ENCODE measurements at places on chromosomes 7 and 10. TPM values are rescaled to one million over a fixed set of nuclear protein-coding genes. Genes with fewer than 3 reads are reported as not detected.

DNA sequence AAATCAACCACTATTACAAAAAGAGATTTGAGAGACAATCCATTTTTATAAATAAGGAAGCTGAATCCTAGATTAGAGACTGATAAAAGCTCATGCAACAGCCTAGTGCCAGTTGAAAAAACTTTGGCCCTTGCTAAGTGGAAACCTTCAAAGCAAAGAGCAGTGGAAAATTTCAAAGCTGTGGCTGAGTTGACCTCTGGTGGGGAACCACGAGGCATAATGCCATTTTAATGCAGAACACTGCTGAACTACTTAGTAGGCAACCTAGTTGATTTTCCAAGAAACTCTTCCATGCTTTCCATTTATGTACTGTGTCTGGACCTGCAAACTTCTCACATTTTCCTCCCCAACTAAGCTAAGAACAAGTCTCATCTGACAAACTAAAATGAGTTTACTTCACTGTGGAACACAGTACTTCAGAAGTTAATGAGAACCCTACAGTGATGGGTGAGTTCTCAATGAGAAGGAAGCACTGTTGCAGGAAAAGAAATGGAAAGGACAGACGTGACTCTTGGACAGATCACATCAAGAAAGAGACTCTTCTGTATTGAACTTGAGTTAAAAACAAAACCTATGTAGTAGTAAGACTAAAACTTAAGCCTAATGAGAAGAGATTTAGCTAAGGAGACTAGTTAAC is 19.5 kb downstream of the FZD9 start:
- no peak for DNase-seq

DNA sequence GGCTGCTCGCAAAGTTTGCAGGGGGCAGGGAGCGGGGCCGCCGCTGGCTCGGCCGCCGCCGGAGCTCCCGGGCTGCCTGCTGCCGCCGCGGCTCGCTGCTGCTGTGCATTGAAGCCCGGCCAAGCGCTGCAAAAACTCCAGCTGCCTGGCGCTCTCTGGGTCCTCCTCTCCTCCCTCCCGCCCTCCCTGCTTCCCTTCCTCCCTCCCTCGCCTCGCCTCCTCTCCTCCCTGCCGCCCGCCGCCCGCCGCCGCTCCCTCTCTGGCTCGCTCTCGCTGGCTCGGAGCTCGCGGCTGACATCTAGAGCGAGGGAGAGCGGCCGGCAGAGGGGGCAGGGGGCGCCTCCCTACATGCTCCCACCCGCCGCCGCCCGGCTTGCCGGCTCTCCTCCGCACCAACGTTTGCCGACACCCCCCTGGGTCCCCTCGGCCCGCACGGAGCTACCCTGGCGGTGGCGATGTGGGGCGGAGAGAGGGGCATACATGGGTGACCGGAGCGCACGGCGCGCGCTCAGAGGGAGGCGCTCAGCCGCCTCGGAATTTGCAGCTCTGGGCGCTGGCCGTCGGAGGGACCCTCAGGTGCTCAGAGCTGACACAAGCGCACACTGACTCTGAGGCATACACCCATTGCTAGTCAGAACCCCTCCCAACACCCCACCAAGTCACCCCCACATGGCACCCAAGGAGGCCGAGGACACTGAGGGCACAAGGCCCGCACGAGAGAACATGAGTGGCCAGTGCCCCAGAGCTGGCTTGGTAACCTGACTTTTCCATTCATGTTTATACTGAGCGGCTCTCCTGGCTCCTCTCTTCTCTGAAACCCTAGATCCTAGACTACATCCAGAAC is 1.2 kb upstream of the PLXNA4 start:
- no peak for DNase-seq

DNA sequence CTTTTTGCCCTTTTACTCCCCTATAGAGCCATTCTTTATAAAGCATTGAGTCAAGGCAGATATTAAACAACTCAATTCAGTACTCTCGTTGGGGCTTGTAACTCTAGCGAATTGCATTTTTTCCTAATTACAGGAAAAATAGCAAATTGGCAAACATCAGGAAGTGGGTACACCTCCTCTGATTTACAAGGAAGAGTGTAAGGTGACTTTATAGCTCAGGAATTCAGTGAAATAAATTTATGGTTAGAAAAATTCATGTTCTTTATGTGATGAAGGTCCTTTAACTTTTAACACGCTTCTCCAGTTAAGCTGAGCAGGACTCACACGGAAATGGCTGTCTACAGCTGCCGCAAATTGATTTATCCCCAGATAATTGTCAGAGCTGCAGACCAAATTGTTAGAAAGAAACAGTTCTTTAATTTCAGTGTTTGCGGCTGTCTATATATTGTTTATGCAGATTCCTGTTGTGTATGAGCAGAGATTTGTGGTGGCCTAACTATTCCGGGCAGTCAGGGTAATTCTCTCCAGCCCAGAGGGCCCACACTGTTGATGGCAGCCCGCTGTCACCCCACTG is 151.1 kb upstream of the MKI67 start:
- DNase-seq, result no peak

DNA sequence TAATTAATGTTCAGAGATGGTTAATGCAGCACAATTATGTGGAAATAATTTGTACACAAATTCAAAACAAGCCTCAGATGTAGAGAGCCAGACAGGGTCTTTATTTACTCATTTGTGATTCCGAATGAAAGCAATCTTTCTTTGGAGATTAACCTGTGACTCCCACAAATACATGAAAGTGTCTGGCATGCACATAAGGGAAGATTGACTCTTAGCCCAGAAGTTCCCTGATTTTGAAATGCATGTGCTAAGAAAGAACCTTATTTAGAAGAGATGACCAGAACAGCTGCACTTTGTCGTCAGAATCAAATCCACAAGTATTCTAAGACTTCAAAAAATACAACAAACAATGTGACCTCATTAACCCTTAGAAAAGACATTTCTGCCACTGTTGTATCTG is 45.1 kb downstream of the RNLS start:
- DNase-seq, result no peak

DNA sequence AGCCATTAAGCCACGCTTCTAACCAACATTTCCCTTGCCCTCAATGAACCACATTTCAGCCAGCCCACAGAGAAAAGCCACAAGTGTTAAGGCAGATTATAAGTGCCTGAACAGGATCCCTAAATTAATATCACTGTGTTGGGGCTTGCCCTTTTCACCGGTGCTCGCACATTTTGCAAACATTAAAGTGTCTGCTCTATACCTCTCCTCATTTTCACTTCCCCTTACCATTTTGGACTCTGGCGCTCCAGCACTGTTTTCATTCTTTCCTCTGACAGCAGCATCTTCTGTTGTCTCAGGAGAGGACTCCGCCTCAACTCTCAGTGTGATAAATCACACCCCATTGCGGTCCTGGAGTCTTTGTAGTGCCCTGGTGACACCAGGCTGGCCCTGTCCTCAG is 274.2 kb downstream of the BAMBI start:
- no peak for DNase-seq

- no peak for DNase-seq
Observed at GRCh38 chr10:127357265-127357664, 160.9 kb upstream of the INSYN2A start.

GRCh38 chr10:99010286-99010685 is 225.4 kb downstream of the HPSE2 start:
- no peak for DNase-seq

- no peak for DNase-seq
Observed at GRCh38 chr10:103123282-103124024, 69.6 kb downstream of the NT5C2 start.

DNA sequence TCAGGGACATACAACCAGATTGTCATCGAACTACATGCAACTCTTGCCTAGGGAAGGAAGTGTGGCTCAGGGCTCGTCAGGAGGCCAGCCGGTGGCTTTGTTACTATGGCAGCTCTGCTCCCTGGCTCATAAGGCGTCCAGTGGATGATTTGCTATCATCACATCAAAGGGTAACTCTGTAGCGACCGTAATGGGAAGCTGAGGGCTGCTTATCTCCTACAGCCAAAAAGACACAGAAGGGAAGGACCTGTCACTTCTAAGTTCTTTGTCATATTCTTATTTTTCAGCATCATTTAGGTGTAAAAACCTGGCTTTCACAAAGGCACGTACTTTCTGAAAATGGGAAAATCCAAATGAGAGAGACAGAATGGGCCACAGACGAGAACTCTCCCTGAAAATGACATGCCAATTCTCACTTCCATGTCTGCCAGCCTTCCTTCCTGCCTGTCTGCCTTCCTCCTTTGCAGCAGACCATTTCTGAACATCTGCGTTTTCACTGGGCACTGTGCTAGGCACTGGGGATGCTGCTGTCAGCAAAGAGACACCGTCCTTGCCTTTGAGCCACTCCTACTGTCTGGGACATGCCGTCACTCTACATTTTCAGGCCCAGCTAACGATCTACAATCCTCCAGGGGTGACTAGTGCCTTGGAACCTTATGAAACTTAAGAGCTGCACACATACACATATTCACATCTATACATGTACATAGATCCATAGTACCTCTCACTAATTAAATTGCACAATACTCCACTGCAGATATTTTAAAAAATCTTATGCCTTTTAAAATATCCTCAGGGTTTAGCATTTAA is 26.9 kb downstream of the ENKUR start:
- no peak for DNase-seq

DNA sequence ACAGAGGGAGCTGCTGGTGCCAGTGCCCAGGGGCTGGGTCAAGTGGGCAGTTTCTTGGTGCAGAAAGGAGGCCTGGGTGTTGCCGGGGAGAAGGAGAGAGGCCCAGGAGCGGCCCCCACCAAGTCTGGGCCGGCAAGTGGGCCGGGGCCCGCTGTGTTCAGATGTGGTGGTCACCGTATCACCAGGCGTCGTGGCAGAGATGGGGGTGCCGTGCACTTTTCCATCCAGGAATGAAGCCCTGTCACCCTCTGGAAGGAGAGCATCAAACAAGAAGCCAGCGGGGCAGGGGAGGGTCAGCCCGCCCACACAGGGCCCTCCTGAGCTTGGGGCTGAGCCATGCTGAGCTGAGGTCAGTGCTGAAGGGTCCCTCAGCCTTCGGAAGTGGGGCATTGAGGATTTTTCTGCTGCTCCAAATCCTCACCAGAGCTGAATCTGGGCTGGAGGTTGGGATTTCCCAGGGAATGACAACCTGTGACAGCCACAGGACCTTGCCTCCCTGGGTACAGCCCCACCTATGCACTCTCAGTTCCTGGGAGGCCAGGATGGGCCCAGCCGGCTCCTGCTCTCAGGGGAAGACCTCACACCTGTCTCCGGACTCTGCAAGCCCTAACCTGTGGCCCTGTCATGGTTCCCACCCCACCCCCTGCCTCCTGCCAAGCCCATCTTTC is 27.9 kb upstream of the INPP5A start:
- DNase-seq, result peak; percentile 14

DNA sequence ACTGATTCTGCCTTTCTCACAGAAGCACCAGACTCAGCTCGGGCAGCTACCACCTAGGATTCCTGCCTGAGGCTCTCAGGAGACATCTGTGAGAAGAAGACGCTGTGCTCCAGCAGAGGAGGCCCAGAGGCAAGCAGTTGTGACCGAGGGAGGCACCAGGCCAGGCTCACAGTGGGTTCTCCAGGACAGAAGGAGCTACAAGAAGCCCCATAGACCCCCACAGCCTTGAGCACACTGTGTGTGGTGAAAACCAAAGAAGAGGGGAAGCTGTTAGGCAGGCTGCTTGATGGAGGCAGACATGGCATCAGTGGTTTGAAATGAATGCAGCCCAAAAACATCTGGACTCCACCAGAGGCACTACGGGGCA is 198.8 kb downstream of the GRID1 start:
- DNase-seq, result no peak

- DNase-seq, result no peak
Observed at GRCh38 chr10:30352377-30352776, 3.3 kb upstream of the MTPAP start.

- no peak for DNase-seq
Observed at GRCh38 chr7:29955799-29956486, 33.7 kb downstream of the SCRN1 start.

- no peak for DNase-seq
Observed at GRCh38 chr10:86071758-86072157, 294.8 kb downstream of the GRID1 start.

DNA sequence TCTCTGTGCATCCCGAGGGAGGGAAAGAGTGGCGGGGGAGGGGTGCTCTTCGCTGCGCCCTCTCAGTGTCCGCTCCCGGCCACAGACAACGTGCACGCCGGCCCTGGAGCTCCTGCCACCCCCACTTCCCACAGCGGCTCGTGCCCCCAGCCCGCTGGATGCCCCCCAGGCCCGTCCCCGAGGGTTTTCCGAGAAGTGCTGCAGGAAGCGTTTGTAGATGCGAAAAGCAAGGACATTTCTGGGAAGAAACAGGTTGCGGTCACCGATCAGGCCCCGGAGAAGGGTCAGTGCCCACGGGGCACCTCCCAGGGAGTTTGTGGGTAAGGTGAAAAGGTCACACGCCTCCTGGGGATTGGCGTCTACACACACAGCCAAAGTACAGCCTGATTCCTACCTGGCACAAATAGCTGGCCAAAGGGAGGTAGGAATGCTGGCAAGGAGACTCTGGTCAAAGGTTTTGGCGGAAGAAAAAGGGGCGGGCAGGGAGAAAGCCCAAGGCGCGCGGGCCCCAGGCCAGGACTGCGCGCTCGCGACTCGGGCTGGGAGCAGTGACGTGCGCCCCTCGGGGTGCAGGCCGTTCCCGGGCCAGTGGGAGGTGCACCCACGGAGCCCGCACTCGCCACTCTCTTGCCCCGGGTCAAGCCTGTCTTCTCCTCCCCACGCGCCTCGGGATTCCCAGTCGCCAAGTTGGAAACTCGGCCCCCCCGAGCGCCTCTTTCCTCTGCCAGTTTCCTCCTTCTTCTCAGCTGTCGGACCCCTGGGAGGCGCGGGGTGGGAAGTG is 1.5 kb upstream of the NRP1 start:
- no peak for DNase-seq

DNA sequence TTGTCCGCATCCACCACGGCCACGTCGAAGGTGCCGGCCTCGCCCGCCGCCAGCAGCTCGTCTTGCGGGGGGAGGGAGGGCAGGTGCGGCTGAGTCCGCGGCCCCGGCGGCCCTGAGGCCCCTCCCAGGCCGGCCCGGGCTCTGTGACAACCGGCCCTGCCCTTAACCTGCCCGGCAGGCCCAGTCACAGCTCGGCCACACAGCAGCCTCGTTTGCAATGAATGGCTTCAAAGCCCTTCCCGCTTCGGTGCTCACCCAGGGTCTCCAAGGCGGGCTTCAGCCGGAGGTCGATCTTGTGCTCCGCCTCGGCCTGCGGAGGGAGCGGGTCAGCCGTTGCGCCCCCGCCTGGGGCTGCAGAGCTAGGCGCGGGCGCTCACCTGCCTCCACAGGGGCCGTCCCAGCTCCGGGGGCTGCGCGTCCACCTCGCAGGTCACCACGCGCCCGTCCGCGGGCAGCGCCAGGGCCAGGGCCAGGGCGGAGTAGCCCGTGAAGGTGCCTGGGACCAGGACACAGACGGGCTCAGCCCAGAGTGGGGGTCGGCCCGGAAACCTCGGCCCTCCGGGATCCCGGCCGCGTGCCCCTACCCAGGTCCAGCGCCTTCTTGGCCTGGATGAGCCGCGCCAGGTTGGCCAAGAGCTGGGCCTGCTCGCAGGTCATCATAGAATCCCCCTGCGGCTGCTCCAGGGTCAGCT is 928 bp downstream of the COMTD1 start:
- no peak for DNase-seq

- DNase-seq, result no peak
Observed at GRCh38 chr7:156046031-156046560, 233.8 kb upstream of the SHH start.

- no peak for DNase-seq
Observed at GRCh38 chr7:40192036-40192435, 57.2 kb downstream of the SUGCT start.

GRCh38 chr10:49783645-49784044 is 21.5 kb upstream of the OGDHL start:
- DNase-seq, result no peak

The DOCK1 gene
- 44.8 TPM for total RNA-seq

The PTN gene
- 15.0 TPM for total RNA-seq

The HIPK2 gene
- 39.6 TPM for total RNA-seq

The TLX1 gene
- total RNA-seq, result not detected

The FAM25C gene
- total RNA-seq, result not detected

The PAX4 gene
- not detected for total RNA-seq

The EFCAB10 gene
- not detected for total RNA-seq

The ZNF273 gene
- total RNA-seq, result 2.7 TPM
